ENCODE measurements at places on chromosomes 4 and X. TPM values are rescaled to one million over a fixed set of nuclear protein-coding genes. Genes with fewer than 3 reads are reported as not detected.

COL25A1 gene
- total RNA-seq: 0.91 TPM

CCNB3 gene
- total RNA-seq: 0.65 TPM

TAF7L gene
- 0.20 TPM for total RNA-seq

PNMA5 gene
- not detected for total RNA-seq

FAM9B gene
- not detected for total RNA-seq
